ENCODE measurements at places on chromosomes 1 and 21. TPM values are rescaled to one million over a fixed set of nuclear protein-coding genes. Genes with fewer than 3 reads are reported as not detected.
A peak's percentile ranks its signal among the peaks of the same experiment; 100 is the strongest.

- H3K4me1 ChIP-seq: no peaks in the 10 kb centered on the region
- no peak overlapping the region for H3K4me3 ChIP-seq
- no peak for DNase-seq
- H3K27ac ChIP-seq: no peak overlapping the region
Measured at GRCh38 chr1:15066191-15066590, 87.4 kb upstream of the TMEM51 start.

DNA sequence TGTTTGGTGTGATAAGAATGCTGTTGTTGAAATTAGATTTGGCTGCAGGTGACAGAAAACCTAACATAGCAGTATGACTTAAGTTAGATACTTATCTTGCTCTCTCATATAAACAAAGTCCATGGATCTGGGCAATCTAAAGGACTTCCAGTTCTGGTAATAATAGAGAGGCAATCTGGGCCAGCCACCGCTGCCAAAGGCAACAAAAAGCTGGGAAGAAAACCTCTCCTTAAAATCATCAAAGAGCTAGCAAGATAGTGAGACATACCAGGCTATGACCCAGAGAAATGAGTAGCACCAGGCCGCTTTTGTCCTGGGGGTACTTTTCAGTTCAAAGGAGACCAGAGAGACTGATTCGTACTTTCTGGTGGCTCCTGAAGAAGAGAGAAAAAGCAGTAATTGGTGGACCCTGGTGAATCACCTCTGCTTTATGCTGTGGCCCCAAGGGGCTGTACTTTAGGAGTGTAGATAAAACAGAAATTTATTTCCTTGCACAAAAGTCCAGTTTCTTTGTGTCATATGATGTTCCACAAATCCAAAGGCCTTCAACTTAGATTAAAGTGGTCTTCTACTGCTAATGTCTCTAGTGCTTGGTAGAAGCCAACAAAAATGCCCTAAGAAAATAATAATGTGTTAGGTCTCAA, 125.4 kb downstream of the TBX19 start:
- H3K4me3 ChIP-seq: no peak overlapping the region
- no peaks in the 10 kb centered on the region for H3K4me1 ChIP-seq
- no peak overlapping the region for H3K27ac ChIP-seq
- no peaks in the 10 kb centered on the region for H3K27me3 ChIP-seq
- peaks cover 3% of the 10 kb centered on the region for H3K36me3 ChIP-seq

DNA sequence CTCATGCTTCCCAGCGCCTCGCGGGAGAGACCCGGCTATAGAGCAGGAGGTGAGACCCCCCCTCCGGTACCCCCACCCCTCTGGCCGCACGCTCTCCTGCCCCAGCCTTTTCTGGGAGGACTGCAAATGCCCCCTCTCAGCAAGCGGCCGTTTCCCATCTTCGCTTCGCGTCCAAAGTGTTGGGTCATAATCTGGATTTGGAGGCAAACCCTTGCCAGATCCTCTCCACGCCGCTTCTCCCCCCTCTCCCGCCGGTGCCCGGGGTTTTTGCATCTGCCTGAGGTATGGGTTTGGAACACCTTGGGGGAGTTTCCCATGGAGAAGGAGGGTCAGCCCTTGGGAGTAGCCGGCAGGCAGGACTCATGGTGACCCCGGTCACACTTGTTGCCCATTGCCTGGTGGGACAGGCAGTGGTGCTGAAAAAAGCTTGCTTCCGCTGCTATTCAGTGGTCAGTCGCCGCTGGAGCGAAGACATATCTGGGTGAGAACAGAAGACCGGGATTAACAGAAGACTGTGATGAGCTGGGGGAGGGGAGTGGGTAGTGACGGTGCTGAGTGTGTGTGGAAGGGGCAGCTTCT, 935 bp downstream of the KCNK2 start:
- H3K27me3 ChIP-seq: peaks cover 45% of the 10 kb centered on the region
- H3K27ac ChIP-seq: no peak overlapping the region
- peak; percentile 55 for DNase-seq
- H3K4me3 ChIP-seq: peak overlapping the region; percentile 68

GRCh38 chr1:5685446-5686040, 306.7 kb downstream of the NPHP4 start:
- DNase-seq: no peak
- H3K27me3 ChIP-seq: no peaks in the 10 kb centered on the region
- no peaks in the 10 kb centered on the region for H3K4me1 ChIP-seq

DNA sequence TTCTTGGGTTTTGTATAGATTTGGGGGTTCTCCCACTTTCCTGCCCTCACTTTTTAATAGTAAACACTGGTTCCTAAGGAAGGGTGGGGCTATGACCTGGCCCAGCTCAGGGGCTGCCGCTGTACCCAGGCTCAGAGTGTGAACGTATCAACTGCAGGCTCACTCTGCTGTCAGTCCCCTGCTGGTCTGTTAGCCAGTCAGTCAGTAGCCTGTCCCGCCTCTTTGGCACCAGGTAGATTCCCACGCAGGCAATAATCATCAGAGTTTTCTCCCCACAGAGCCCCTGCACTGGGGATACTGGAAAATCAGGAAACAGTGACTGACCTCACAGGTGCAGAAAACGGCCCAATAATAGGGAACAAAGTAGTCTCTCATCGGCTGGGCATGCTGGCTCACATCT, 15.0 kb upstream of the ALPL start:
- H3K27ac ChIP-seq: no peak overlapping the region
- H3K4me1 ChIP-seq: peaks cover 2% of the 10 kb centered on the region
- peaks cover 2% of the 10 kb centered on the region for H3K27me3 ChIP-seq
- peaks cover 4% of the 10 kb centered on the region for H3K36me3 ChIP-seq
- DNase-seq: no peak

The USF1 gene
- 58.6 TPM for total RNA-seq

The CFAP45 gene
- total RNA-seq: 0.85 TPM

The ASAP3 gene
- total RNA-seq: 25.9 TPM

- H3K4me1 ChIP-seq: no peaks in the 10 kb centered on the region
- no peak for DNase-seq
- H3K4me3 ChIP-seq: no peak overlapping the region
- H3K27me3 ChIP-seq: no peaks in the 10 kb centered on the region
- no peak overlapping the region for H3K27ac ChIP-seq
- H3K36me3 ChIP-seq: no peaks in the 10 kb centered on the region
Measured at GRCh38 chr1:78843546-78843945, 163.0 kb downstream of the ADGRL4 start.

- H3K36me3 ChIP-seq: peaks cover 29% of the 10 kb centered on the region
- H3K4me1 ChIP-seq: no peaks in the 10 kb centered on the region
- DNase-seq: no peak
- H3K27ac ChIP-seq: no peak overlapping the region
- no peaks in the 10 kb centered on the region for H3K27me3 ChIP-seq
Measured at GRCh38 chr1:15219280-15220023, 27.6 kb upstream of the FHAD1 start.

DNA sequence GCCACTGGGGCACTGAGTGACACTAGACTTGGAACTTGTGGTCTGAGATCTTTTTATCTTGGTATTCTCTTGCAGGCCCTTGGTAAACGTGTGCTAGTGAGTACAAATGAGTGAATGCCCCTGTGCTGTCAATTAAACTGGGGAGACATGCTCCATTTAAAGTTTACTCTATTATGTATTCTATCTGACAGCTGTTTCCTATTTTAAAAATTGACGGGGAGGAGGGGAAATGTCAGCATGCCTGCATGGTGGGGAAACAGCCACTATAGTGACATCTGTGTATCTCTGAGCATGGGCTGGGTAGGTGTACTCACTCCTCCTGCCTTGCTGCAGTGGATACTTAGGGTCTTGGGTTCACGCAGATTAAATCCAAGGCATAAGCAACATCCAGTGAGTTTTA, 59.0 kb upstream of the IKBKE start:
- no peaks in the 10 kb centered on the region for H3K27me3 ChIP-seq
- DNase-seq: no peak
- peaks cover 5% of the 10 kb centered on the region for H3K36me3 ChIP-seq
- no peak overlapping the region for H3K27ac ChIP-seq
- no peak overlapping the region for H3K4me3 ChIP-seq
- no peaks in the 10 kb centered on the region for H3K4me1 ChIP-seq

GRCh38 chr1:5718831-5719632, 273.2 kb downstream of the NPHP4 start:
- no peaks in the 10 kb centered on the region for H3K4me1 ChIP-seq
- no peak overlapping the region for H3K27ac ChIP-seq
- no peaks in the 10 kb centered on the region for H3K27me3 ChIP-seq
- H3K4me3 ChIP-seq: no peak overlapping the region
- DNase-seq: peak; percentile 68

The EIF2D gene
- total RNA-seq: 35.8 TPM

DNA sequence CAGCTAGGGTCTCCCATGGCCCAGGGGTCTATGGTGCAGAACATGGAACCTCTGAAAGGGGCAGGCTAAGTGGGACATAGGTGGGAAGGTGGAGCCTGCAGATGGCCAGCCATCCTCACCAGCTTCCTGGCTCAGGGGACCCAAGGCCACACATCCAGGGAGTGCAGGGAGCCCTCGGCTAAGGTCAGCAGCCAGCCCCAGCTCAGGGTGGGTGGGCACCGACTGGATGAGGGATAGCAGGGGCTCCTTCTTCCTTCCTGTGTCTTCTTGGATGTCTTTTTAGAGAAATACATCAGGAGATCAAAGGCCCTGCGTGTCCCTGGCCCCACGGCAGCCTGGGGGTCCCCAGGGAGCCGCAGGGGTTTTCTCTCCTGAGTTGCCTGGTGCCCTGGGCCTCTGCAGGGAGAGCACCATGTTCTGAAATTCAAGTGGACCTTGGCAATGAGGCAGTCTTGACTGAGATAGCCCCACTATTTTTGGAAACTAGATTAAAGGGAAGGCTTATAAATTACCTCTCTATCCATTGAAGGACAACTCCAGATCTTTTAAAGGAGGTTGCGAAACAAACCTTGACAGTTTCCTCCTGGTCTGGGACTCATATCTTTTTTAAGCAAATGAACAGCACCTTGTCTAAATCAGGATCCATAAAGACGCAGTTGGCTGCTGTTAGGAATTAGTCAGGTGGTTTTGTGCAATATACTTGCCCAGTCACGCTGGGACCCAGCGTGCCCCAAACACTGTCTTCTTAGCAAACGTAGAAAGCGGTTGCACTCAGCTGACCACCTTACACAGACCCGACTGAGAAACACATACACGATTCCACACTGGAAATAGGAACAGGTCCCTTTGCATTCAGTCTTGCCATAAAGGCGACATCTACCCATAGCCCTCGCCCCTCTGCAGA, 242.3 kb downstream of the TOMM20 start:
- no peak for DNase-seq
- H3K27ac ChIP-seq: no peak overlapping the region
- H3K4me1 ChIP-seq: no peaks in the 10 kb centered on the region
- H3K4me3 ChIP-seq: no peak overlapping the region
- no peaks in the 10 kb centered on the region for H3K36me3 ChIP-seq
- no peaks in the 10 kb centered on the region for H3K27me3 ChIP-seq

The ARMH1 gene
- 0.68 TPM for total RNA-seq

- no peaks in the 10 kb centered on the region for H3K4me1 ChIP-seq
- no peak overlapping the region for H3K4me3 ChIP-seq
- no peak overlapping the region for H3K27ac ChIP-seq
- DNase-seq: no peak
Measured at GRCh38 chr1:51019811-51020210, 49.8 kb downstream of the CDKN2C start.

GRCh38 chr1:50973875-50974617, 4.0 kb downstream of the CDKN2C start:
- no peaks in the 10 kb centered on the region for H3K36me3 ChIP-seq
- H3K4me1 ChIP-seq: 0 out of 2 replicates have a peak, but pooled peaks cover 2% of the 10 kb centered on the region
- H3K4me3 ChIP-seq: no peak overlapping the region
- DNase-seq: peak; percentile 32
- H3K27ac ChIP-seq: no peak overlapping the region

The GPX7 gene
- total RNA-seq: 12.1 TPM

The GOLT1A gene
- total RNA-seq: 4.2 TPM

DNA sequence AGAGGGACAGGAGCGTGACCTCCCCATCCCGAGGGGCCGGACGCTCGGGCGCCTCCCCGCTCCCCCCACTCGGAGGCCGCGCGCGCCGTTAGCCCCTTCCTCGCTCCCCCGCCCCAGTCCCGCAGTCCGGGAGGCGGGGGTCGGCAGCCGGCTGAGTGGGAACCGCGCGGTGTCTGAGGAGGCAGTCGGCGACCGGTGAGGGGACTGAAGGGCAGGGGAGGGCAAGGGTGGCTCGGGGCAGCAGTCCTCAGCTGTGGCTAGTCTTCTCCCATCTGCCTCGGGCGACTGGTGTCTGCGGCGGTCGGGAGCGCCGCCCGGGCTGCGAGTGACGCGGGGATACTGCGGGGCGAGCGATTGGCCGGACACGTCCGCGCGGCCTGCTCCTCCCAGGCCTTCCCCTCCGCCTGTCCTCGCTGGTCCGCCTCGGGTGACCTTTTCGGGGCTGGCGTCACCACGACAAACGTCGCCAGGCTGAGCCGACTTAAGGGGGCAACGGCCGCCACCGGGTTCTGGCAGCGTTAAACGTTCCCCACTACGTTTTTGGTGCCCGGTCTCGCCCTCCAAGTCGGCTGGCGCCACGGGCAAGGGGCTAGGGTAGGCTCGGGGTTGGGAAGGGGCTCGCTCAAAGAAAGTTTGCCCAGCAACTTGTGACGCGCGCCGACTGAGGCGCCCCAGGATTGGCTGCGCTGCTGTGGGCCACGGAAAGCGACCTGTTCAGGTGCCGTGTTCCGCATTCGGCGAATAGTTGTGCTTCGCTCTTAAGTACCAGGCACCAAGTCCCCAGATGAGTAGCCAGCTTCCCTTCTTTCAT, 538 bp downstream of the ZNF672 start:
- no peak overlapping the region for H3K27ac ChIP-seq
- H3K4me3 ChIP-seq: no peak overlapping the region
- no peaks in the 10 kb centered on the region for H3K4me1 ChIP-seq
- peak; percentile 95 for DNase-seq

The SPRR2A gene
- total RNA-seq: not detected

All from H9 (cell line).